ENCODE measurements at places on chromosomes 7 and 10.

DNA sequence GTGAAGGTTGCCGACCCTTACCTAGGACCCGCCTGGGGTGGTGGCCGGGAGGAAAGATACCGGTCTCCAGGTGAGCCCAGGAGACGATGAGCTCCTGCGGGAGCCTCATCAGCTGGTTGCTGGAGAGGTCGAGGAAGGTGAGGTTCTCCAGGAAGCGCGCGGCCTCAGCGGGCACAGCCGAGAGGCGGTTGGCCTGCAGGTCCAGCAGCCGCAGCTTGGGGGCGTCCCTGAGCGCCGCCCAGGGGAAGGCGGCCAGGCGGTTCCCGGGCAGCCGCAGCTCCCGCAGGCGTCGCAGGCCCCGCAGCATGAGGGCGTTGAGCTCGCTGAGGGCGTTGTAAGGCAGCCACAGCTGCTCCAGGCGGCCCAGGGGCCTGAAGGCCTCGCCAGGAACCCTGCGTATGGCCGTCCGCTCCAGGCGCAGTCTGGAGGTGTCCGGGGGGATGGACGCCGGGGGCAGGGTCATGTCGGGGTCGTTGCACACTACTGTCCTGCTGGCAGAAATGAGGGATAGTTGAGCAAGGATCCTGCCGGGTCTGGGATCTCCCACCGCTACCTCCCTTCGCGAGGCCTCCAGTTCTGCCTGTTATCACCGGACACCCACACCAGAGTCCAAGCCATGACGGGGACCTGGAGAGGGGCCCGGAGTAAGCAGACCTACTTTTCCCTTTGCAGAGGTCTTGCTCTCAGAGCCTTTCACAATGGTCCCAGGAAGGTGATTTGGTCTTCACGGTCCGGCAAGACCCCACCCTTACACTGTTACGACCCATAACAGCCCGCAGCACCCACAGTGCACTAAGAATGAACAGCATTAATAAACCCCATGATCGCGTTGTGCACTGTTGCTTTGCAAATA lies 3.9 kb downstream of the LRIT1 start:
- no peak for DNase-seq

- DNase-seq = no peak
These were observed 13.7 kb downstream of the INPP5A start for GRCh38 chr10:132551093-132551807.

DNA sequence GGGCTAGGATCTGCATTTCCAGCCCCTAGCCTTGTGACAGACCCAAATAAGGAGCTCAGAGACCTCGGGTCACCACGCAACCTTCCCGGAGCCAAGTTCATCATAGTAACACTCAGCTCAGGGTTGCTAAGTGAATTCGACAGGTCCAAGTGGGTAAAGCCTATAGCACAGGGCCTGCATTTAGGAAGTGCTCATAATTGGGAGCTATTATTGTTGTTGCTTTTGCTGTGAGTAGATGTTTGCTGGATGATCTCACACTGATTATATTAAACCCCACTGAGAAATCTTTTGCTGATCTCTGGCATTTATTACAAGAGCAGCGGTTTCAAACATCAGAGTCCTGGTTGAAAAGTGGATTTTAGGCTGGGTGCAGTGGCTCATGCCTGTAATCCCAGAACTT lies 20.3 kb upstream of the SAR1A start:
- DNase-seq = no peak

- no peak for DNase-seq
These were observed 1.3 kb upstream of the COMMD3 start for GRCh38 chr10:22314852-22315251.

DNA sequence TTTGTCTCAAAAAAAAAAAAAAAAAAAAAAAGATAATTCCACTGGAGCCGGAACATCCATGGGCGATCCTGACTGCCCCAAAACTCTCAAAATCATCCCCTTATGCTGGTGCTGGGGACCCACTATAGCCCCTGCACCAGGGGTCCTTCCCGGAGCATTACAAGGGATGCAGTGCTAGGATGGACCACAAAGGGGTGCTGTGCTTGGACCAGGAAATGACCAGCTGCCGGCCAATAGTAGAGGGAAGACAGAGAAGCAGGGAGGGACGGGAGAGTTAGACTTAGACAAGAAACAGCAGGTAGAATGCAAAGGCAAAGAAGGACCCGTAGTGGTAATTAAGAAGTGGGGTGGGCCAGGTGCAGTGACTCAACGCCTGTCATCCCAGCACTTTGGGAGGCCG lies 40.5 kb downstream of the RCC1L start:
- DNase-seq = no peak

DNA sequence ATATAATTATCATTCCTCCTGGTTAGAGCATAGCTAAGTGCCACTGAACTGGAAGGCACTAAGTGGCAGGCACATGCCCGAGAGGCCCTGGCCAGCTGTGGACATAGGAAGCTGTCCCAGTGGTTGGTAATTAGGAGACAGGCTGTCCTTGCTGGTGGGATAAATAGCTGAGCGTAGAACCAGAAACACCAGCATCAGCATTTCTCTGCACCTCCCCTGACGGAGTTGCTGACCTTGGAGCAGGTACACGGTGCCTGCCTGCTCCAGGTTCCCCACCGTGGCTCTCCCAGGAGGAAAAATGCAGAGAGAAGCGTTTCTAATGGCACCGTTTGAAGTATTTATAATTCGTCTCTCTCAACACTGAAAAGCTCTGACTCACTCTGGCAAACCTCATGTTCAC lies 5.6 kb upstream of the ABLIM1 start:
- DNase-seq = no peak

DNA sequence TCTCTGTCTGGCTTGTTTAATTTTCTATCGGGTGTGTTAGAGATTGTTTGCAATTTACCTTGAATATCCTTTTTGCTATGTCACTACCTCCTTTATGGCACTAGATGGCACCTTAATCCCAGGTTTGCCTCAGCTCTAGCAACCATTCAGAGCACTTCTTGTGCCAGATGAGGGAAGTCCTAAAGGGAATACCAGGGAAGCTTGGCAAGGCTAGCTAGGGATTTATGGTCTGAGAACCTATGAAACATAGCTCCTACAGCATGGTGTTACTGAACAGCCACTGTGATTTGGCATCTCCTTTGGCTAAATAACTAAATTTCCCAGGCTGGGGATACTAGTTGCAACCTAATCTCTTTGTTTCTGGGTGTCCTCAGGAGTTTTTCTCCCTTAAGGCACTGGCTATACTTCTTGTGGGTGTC lies 69.0 kb upstream of the VOPP1 start:
- DNase-seq = no peak

- DNase-seq = no peak
These were observed 18.0 kb upstream of the MEST start for GRCh38 chr7:130473876-130474275.

All from stimulated activated CD8-positive, alpha-beta memory T cell treated with anti-CD3 and anti-CD28 coated beads, Interleukin-4, amount 100 ng/mL, for 24 hours (primary cell).